ENCODE measurements at places on chromosomes 1 and 21. TPM values are rescaled to one million over a fixed set of nuclear protein-coding genes. Genes with fewer than 3 reads are reported as not detected.
A peak's percentile ranks its signal among the peaks of the same experiment; 100 is the strongest.

DNA sequence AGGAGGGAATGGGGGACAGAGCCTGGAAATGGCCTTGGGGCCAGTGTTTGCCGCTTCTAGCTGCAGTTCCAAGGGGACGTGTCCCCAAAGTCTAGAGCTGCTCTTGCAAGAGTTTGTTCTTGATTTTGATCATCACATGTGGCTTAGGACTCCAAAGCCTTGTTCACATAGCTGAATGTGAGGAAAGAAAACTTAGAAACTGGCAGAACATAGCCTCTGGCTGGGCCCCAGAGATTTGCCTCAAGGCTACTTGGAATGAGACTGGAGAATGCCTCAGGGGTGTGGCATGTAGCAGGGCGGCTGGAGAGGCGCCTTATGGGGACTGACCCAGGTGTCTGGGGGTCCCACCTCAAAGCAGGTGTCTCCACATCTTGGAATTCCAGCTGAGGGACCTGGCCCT, 2.3 kb downstream of the PDXK start:
- no peak for DNase-seq

DNA sequence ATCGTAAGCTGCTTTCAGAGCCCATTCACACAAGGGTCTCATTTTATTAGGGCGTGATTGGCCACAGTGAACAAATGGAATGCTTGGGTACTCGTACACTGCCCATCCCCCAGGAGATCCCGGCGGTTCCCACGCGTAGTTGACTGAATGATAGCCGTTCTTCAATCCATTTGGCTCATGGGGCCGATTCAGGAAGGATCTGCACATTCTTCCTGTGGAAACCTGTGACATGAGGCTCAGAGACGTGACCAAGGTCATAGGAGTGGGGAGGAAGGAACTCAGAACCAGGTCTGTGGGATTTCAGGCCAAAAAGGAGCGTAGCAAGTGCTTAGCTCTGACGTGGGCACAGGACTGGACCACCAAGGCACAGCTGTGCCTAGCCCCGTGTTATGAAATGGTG, 11.7 kb downstream of the ABCG1 start:
- DNase-seq: no peak

DNA sequence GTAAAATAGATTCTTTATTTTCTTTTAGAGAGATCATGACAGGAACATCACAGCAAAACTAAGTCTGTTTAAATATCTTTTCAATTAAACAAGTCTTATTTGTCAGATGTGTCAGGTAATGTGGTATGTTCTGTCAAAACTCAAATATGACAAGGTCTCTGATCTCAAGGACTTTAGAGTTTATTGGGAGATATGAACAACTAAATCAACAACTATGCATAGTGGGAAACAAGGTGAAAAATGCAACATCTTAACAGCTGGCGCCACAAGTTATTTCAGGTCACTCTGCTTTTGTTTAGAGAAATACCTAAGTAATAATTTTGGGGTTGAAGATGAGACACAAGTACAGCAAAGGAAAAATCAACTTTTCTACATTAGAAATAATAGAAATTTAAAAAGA, 779.4 kb upstream of the ADGRL4 start:
- DNase-seq: no peak

- DNase-seq: peak; percentile 86
These were observed 23.6 kb downstream of the GPA33 start for GRCh38 chr1:167066333-167067122.

- DNase-seq: no peak
These were observed 36.5 kb downstream of the ZBTB18 start for GRCh38 chr1:244087611-244088010.

GRCh38 chr21:40846103-40846502, 855 bp downstream of the DSCAM start:
- DNase-seq: no peak

GRCh38 chr1:155974208-155975115, 3.9 kb downstream of the ARHGEF2 start:
- no peak for DNase-seq

The CYYR1 gene
- 24.7 TPM for total RNA-seq

The UBASH3A gene
- total RNA-seq: not detected

The S100A9 gene
- 111 TPM for total RNA-seq

The DPT gene
- 25.1 TPM for total RNA-seq
